ENCODE measurements at places on chromosomes 2 and 18.

- no peak for DNase-seq
Observed at GRCh38 chr2:29628862-29629261, 292.5 kb downstream of the ALK start.

DNA sequence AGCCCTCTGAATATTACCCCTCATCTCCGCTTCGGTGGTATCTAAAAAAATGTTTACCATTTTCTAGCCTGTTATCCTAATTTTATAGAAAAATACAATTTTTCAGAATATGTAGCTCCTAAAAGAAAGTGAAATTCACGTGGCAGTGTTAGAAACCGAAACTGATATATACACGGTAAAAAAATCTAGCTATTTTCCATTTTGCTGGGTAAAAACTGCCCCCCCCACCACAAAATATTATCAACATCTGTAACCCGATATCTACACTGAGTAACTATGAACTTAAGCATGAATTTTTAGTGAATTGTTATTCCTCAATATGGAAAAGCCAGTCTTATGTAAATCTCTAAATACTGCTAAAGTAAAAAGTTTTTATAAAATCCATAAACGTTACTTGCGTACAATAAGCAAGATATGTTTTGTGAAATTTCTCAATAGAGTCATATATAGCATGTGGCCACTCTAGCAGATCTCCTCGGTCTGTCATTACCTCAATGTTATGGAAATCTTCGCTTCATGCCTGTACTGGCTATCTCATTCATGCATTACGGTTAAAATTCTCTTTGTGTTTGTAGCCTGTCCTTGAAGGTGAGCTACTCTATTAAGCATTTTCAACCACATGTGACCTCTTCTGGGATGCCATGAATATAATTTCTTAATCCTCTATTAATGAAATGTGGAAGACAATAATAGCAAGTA, 524.2 kb downstream of the TRIB2 start:
- DNase-seq, result no peak

- DNase-seq, result no peak
Observed at GRCh38 chr2:7358865-7359447, 441.7 kb downstream of the RNF144A start.

- DNase-seq, result peak; percentile 13
Observed at GRCh38 chr2:163200741-163201140, 362.2 kb upstream of the KCNH7 start.

Measured in fibroblast of skin of back (primary cell).